ENCODE measurements at places on chromosomes 13 and 19.

- no peak for DNase-seq
These were observed 277.3 kb downstream of the FOXO1 start for GRCh38 chr13:40389081-40389641.

GRCh38 chr19:16336571-16336970, 11.9 kb downstream of the KLF2 start:
- no peak for DNase-seq

DNA sequence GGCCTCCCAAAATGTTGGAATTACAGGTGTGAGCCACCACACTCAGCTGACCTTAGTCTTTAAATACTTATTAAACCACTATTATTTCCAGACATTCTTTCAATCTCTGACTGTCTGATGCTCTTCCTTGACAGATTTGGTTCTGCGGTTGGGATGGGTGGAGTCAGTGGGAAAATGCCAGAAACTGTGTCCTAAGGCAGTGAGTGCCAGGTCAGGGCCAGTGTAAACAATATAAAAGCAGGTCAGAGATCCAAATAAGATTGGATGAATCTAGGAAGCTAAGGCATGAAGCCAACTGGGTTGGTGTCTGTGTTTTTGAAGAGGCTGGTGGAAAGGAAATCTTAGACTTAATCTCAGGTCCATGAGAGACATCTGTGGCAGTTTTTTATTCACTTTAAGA, 74.7 kb downstream of the KLF5 start:
- DNase-seq: no peak

- DNase-seq: no peak
These were observed 13.5 kb downstream of the KCTD12 start for GRCh38 chr13:76872675-76873074.

GRCh38 chr13:93290503-93290902, 63.9 kb downstream of the GPC6 start:
- DNase-seq: no peak

GRCh38 chr13:65217471-65217995, 2012.6 kb downstream of the PCDH9 start:
- no peak for DNase-seq

GRCh38 chr19:33343859-33344572, 29.5 kb upstream of the CEBPG start:
- peak; percentile 77 for DNase-seq

GRCh38 chr13:28533441-28534166, 38.7 kb upstream of the FLT1 start:
- DNase-seq: no peak

DNA sequence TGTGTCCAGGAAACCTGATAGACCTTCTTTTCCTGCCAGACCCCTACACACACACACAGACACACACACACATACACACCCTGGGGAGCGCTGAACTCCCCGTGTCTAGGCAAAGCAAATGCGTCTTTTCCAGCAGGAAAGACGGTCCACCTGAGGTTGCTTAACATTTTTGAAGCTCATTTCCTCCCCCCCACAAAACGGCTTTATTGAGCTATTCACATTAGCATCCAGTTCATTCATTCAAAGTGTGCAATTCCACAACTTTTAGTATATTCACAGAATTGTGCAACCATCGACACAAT, 3.4 kb downstream of the GSX1 start:
- DNase-seq: no peak

DNA sequence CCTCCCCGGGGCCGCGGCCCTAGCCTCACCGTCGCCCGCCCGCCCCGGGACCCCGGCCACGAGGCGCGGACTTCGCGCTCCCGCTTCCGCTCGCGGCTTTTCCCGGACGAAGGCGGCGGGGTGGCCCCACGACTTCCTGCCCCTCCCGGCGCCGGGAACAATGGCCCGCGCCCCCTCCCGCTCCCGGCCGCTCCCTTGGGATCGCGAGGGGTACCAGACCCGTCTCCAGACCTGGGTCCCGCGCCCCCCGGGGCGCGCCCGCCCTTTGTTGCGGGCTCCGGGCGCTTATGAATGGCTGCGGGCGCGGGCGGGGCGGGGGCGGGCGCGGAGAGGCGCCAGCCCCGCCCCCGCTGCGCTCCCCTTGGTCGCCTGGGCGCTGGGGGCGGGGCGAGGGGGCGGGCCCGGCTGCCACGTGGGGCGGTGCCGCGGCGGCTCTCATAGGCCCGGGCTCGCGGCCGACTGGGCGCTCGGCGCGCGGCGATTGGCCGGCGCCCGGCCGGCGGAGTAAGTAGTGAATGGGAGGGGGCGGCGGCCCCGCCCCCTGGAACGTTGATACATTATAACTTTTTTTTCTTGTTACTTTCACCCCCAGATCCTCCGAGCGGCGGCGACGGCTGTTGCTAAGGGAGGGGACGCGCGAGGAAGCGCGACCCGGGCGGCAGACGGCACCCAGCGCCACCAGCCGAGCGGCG, 1.1 kb downstream of the MIDN start:
- DNase-seq: peak; percentile 97
